Activated B cell treated with CpG ODN at 0.5 μM for 24 hours (primary cell): ENCODE measurements at places on chromosomes 7 and 10. TPM values are rescaled to one million over a fixed set of nuclear protein-coding genes. Genes with fewer than 3 reads are reported as not detected.

PANK1 gene
- total RNA-seq = 1.8 and 1.9 TPM in 2 replicates

PDGFA gene
- total RNA-seq = 6.0 and 7.3 TPM in 2 replicates

NUPR2 gene
- not detected in 2 replicates for total RNA-seq

DNA sequence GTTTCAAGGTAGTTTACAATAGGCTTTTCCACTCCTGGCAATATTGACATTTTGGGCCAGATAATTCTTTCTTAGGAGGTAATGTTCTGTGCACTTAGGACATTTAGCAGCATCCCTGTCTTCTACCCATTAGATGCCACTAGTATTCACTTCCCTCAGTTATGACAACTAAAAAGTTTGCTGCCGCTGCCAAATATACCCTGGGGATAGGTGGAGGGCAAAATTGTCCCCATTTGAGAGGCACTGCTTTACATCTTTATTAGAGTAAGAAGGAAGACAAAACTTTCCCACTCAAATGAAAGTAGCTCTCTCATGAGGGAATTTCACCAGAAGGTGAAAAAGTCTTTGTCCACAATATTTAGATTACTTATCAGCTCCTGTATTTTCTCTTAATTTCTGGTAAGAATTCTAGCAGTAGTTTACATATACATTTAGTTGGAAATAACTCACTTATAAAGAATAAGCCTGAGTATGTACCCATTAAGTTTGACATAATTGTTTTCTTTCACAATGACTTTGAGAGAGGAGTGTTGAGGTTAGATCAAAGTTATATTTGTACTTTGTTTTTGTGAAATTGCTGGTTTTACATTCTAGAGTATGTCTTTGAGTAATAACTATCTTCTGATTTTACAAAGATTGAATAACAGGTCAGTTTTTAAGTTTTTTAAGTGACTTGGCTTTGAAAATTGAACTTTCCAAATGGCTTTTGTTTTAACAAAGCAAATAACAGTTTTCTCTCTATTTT, 46.0 kb downstream of the HELLS start:
- no peaks in the 10 kb centered on the region for H3K27me3 ChIP-seq
- no peaks in the 10 kb centered on the region for H3K4me1 ChIP-seq
- DNase-seq = no peak
- H3K36me3 ChIP-seq = peaks cover 58% of the 10 kb centered on the region
- no peak overlapping the region for H3K4me3 ChIP-seq

GRCh38 chr7:4050126-4050660, 631.9 kb upstream of the FOXK1 start:
- no peak overlapping the region for H3K4me3 ChIP-seq
- no peak overlapping the region for H3K27ac ChIP-seq
- no peaks in the 10 kb centered on the region for H3K36me3 ChIP-seq
- H3K27me3 ChIP-seq = peaks cover 3% of the 10 kb centered on the region
- DNase-seq = no peak

- no peaks in the 10 kb centered on the region for H3K27me3 ChIP-seq
- no peaks in the 10 kb centered on the region for H3K36me3 ChIP-seq
- no peak overlapping the region for H3K27ac ChIP-seq
- DNase-seq = no peak
Observed at GRCh38 chr7:123131140-123131539, 68.6 kb downstream of the SLC13A1 start.

GRCh38 chr7:116354546-116355423, 144.4 kb downstream of the TES start:
- H3K27ac ChIP-seq = no peak overlapping the region
- H3K36me3 ChIP-seq = no peaks in the 10 kb centered on the region
- no peaks in the 10 kb centered on the region for H3K4me1 ChIP-seq
- no peak overlapping the region for H3K4me3 ChIP-seq
- DNase-seq = no peak

DNA sequence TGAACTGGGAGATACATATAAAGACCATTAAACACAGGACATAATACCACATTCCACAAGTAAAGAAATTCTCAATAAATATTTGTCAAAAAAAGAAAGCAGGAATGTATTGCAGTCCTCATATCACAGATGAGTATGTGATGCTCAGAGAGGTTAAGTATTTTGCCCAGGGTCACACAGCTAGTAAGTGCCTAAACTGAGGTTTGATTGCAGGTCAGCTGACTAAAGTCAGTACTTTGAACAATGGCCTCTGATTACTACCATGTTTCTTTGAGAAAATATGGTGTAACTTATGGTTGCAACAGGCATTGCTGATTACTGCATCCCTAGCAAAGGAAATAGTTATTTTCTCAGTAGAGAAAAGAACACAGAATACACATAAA, 267.1 kb downstream of the ELMO1 start:
- peaks cover 44% of the 10 kb centered on the region for H3K36me3 ChIP-seq
- DNase-seq = no peak
- H3K4me3 ChIP-seq = no peak overlapping the region

DNA sequence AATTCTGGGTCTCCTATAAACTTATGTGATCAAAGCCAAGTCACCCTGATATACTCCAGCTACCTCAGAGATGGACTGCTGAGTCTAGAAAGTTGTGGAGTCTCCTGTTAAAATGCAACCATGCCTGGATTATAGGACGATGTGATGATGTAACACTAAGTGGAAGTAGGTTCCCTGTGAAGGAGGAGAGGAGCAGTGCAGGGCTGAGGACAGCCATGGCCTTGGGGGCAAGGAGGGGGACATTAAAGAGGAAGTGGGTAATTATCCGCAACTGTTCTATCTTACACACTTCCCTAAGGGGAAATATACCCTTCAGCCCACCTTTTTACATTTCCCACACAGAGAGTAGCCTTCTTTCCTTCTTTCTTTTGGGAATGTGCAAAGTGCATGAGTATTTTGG, 63.8 kb downstream of the MTPN start:
- peaks cover 9% of the 10 kb centered on the region for H3K4me1 ChIP-seq
- no peak for DNase-seq
- H3K27ac ChIP-seq = no peak overlapping the region

DNA sequence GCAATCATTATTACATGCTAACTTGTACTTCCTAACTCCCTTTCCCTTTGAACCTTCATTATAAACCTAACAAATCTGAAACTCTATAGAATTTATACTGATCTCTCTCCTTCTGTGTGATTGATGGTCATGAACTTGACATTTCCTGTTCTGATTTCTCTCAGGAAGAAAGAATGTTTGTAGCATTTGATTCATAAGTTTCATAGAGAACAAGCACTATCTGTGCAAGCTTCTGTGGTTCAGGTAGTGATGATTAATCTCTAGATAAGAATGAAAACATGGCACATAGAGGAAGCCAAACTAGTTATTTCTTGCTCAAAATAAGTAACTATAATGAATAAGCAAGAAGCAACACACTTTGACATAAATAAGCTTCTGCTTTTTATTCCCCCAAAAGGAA, 34.2 kb downstream of the TFPI2 start:
- H3K27me3 ChIP-seq = peaks cover 9% of the 10 kb centered on the region
- H3K4me1 ChIP-seq = no peaks in the 10 kb centered on the region
- H3K4me3 ChIP-seq = no peak overlapping the region
- no peaks in the 10 kb centered on the region for H3K36me3 ChIP-seq

DNA sequence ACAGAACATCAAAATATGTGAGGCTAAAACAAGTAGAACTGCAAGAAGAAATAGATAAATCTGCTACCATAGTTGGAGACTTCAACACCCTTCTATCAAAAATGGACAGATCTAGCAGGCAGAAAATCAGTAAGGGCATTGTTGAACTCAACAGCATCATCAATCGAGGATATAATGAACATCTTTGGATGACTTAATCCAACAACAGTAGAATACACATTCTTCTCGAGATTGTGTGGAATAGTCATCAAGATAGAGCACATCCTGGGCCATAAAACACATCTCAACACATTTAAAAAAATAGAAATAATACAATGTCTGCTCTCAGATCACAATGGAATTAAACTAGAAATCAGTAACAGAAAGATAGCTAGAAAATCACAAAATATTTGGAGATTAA, 9.9 kb downstream of the IGFBP1 start:
- no peaks in the 10 kb centered on the region for H3K36me3 ChIP-seq
- DNase-seq = no peak
- peaks cover 43% of the 10 kb centered on the region for H3K27me3 ChIP-seq
- no peaks in the 10 kb centered on the region for H3K4me1 ChIP-seq
- H3K4me3 ChIP-seq = no peak overlapping the region
- H3K27ac ChIP-seq = no peak overlapping the region

DNA sequence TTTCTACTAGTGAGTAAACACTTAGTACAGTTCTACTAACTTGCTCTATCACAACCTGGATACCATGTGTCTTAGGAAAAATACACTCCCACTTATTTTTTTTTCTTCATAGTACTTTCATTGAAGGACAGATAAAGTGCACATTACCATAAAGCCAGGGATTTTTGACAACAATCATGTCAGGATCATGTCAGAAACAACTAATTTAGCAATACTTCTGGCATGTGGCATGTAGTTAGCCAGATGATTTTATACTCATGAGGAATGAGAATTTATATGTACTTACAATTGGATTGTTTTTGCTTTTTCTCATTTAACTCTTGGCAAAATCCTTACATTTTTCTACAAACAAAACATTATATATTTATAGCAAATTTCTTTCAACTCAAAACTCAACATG, 630.7 kb upstream of the GRM3 start:
- no peak for DNase-seq
- H3K36me3 ChIP-seq = no peaks in the 10 kb centered on the region
- no peak overlapping the region for H3K27ac ChIP-seq
- no peaks in the 10 kb centered on the region for H3K27me3 ChIP-seq
- H3K4me1 ChIP-seq = no peaks in the 10 kb centered on the region

DNA sequence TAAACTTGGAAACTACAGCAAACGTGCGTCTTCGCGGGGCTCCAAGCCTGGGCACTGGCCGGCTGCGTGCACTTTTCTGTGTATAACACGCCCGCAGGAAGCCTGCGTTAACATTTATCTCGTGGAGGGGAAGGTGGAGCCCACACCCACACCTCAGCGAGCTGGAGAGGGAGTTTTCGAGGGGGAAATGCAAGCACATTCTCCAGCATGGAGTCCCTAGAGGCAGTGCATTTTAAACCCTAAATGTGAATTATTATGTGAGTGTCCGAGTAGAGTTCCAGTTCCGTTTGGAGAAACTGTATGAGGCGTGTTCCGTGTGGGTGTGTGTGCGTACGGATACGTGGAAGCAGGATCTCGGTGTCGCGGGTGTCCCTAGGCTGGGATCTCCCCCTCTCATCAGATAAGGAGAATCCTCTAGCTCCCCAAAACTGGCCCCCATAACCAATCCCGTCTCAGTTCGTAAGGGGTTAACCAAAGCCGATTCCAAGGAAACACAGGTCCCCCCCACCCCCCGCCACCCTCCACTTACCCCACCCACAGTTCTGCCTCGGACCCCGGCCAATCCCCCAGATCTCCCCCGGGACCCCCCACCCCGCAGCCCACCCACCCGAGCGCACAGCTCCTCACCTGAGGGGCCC, 403 bp downstream of the CDK6 start:
- peak overlapping the region; percentile 87 for H3K4me3 ChIP-seq
- no peaks in the 10 kb centered on the region for H3K27me3 ChIP-seq
- peak overlapping the region; percentile 72 for H3K27ac ChIP-seq
- H3K4me1 ChIP-seq = peaks cover 34% of the 10 kb centered on the region

DNA sequence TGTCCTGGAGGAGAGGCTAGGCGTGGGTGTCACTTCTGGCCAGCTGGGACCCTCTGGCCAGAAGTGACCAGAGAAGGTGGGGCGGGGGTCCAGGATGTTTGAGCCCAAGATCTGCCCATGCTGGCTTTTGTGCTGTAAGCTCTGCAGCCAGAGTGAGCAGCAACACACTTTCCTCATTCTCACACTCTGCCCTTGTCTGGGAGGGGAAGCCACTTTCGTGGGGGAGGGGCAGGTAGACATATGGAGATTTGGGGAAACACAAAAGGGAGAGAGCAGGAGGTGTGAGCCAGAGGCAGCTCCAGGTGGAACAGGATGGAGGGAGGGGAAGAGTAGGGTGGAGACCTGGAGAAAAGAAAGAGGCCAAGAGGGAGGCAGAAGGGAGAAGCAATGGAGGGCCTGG, 31.5 kb upstream of the ADCYAP1R1 start:
- no peak overlapping the region for H3K27ac ChIP-seq
- no peaks in the 10 kb centered on the region for H3K4me1 ChIP-seq
- H3K4me3 ChIP-seq = no peak overlapping the region
- no peak for DNase-seq

DNA sequence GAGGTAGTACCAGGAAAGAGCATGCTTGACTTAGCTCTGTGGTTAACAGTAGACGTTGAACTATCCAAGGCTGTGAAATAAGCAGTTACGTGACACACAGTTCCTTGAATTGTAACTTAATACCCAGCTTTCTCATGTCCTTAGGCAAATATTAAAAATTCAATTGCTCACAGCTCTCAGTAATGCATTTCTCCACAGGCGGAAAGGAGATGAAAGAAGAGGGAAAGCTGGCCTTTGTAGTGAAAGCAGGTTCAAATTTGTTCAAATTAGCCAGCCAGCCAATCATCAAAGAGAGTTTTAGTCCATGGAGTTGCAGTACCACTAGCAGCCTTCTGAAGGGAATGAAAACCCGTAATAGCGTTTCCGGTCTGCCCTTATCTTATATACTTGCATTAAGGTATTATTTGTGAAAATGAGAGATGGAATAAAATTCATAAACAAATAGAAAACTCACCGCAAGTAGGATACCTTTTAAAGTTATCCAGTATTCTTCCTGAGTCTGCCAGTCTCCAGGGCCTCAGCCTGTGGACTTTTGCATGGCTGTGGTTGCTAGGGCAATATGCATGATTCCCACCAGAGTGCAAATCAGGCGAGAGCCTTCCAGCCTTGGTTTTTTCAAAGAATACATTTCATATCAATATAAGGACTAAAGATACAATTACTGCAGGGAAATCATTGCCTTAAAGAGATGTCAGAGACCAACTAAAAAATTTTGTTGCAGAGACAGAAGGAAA, 795.5 kb downstream of the TNS3 start:
- DNase-seq = no peak
- no peak overlapping the region for H3K4me3 ChIP-seq
- H3K36me3 ChIP-seq = no peaks in the 10 kb centered on the region
- no peaks in the 10 kb centered on the region for H3K27me3 ChIP-seq

DNA sequence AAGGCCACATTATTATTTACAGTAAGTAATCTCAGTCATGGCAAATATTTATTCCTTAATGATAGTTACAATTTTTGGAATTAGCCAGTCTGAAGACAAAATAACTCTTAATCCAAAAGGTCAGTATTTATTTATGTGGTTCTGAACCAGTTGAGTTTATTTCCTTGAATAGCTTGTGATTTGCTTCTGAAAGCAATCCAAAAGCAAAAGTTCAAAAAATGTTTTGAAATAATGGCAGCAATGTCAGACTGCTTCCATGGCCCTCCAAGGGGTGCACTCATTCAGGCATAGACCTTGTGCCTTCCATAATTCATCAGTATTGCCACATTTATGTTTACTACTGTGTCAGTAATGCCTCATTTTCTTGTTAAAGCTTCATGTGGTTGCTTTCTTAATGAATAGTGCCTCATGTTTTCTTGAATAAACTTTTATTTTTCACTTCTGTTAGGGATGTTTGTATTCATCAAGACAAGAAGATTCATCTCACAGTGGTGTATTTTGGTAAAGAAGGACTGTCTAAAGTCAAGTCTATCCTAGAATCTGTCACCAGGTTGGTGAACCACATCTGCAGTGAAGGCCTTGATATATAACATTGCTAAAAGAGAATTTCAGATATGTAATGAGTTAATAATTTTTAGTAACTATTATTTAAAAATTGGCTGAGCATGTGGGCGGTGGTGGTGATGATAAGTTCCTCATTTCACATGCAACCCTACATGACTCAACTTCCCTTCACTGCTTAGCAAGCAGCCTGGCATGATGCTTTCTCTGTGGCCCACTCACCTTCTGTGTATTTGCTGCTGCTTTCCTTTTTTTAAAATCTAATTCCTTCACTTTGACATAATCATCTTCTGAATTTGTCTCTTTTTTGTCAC, 22.0 kb downstream of the CSGALNACT2 start:
- H3K27me3 ChIP-seq = no peaks in the 10 kb centered on the region
- H3K4me1 ChIP-seq = peaks cover 28% of the 10 kb centered on the region
- no peak for DNase-seq
- H3K27ac ChIP-seq = peak overlapping the region; percentile 65
